Cardiac muscle cell (in vitro differentiated cells and primary cell): ENCODE measurements at places on chromosomes 6 and 20. TPM values are rescaled to one million over a fixed set of nuclear protein-coding genes. Genes with fewer than 3 reads are reported as not detected.

COL9A3 gene
- polyA plus RNA-seq: 6.4 and 12.3 TPM in 2 replicates

SYNJ2 gene
- 2.1 and 2.8 TPM in 2 replicates for polyA plus RNA-seq

C2 gene
- 0.48 and 1.5 TPM in 2 replicates for polyA plus RNA-seq

DUSP15 gene
- polyA plus RNA-seq: 7.2 and 8.0 TPM in 2 replicates

BCAS1 gene
- polyA plus RNA-seq: 0.27 TPM in 1 of 2 replicates, not detected in the other

SLC17A3 gene
- not detected in 2 replicates for polyA plus RNA-seq
